ENCODE measurements at places on chromosomes 11 and 22.
A peak's percentile ranks its signal among the peaks of the same experiment; 100 is the strongest.

GRCh38 chr22:48070760-48071159 is 1308.3 kb downstream of the TBC1D22A start:
- no peak for DNase-seq

DNA sequence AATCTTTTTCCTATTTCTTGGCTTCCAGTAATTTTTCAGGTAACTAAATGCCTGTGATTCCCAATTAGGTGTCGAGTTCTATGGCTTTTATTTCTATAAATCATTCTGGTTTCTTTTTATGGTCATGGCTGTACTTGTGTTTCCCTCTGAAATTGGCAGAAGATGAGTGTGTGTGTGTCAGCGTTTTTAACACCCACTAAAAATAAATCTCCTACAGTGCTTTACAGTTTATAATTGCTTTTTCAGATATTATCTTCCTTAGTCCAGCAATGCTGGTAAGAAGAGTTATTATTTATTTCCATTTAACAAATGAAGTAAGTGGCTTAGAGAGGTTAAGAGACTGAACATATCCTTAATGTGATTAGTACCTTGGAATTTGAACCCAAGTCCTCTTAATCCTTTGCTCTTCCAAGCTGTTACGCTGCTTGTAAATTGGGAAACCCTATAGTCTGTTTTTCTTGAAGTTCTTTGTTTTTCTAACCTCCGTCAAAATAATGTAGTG is 125.2 kb downstream of the TEAD1 start:
- no peak for DNase-seq

DNA sequence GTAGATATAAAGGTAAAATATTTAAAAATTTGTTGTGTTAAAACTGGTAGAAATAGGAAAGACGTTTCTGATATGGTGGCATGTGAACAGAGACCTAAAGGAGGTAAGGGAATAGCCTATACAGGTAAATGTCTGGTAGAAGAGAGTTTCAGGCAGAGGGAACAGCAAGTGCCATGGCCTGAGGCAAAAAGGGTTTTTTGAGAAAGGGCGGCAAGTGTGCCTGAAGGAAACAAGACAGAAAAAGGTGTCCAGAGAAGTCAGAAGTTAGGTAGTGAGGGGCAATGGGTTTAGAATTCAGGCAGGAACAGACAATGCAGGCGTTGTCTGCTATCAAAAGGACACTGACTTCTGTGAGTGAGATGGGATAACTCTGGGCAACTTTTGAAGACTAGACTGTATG is 339.7 kb downstream of the DYNC2H1 start:
- no peak for DNase-seq

- DNase-seq = no peak
These were observed 11.1 kb downstream of the YAP1 start for GRCh38 chr11:102121329-102121728.

GRCh38 chr11:27022659-27023251 is 17.9 kb upstream of the BBOX1 start:
- no peak for DNase-seq

DNA sequence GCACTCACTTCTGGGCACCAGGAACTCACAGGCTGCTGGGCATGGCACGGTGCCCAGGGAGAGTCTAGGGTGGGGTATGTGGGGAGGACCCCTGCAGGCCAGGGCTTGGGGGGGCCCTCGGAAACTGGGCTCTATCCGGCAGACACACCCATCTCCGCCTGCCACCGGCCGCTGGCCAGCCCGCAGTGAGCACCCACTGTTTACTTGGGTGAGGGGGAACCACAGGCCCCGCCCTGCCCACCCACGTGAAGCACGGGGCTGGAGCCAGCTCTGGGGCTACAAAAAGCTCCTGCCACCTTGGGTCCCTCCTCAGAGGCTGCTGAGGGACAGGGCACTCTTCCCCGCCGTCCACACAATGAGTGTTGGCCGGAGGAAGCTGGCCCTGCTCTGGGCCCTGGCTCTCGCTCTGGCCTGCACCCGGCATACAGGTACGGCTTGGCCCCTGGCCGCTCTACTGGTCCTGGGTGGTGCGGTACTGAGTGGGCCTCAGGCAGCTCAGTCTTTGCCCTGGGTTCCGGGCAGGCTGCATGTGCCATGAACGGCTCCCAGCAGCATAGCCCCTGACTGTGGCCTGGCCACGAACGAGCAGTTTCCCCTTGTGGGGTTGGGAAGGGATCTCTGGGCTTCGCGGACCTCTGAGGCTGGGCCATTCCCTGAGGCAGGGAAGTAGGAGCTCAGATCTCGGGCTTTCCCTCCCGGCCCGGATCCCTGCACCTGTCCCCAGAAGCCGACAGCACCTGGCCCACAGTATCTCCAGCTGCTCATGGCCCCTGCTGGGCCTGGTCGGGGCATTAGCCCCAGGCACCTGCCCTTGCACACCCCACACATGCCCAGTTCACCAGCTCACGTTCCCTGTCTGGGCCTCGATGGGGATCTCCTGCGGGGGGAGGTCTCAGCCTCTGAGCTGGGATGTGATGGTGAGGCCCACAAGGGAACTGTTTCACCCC is at the start of gene MUC5AC:
TSS of gene MUC5AC (plus strand) at position 309 of the 947 bp plus-strand sequence. CDS start at position 356, 47 bp downstream.
- DNase-seq = no peak

- DNase-seq = no peak
These were observed 26.3 kb downstream of the SLC1A2 start for GRCh38 chr11:35393098-35393497.

- peak; percentile 7 for DNase-seq
These were observed 19.9 kb upstream of the MUC5B start for GRCh38 chr11:1202776-1203504.

DNA sequence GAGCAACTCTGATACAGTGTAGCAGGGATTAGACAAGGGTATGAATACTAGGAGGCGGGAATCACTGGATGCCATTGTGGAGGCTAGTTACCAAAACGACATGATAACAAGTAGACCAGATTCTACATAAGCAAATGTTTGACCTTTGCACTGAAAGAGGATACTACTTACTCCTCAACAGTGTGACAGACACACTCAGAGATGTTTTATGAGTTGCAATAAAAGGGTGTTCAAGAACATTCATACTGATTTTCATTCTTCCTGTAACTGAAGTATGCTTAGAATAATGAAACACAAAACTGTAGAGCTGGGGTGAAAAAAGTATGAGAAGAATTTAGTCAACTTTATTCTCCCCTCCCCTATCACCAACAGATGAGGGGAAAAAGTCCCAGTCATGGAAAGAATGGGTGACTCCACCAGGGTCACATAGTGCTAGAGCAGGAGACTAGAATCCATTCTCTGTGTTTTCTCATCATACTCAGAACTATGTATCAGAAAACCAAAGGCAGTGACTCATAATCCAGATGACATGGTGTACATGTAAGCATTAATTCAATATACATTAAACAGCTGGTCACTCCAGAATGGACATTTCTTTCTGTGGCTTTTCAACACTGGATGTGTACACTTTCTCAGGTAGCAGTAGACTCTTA is 32.8 kb downstream of the ARHGAP20 start:
- DNase-seq = no peak

DNA sequence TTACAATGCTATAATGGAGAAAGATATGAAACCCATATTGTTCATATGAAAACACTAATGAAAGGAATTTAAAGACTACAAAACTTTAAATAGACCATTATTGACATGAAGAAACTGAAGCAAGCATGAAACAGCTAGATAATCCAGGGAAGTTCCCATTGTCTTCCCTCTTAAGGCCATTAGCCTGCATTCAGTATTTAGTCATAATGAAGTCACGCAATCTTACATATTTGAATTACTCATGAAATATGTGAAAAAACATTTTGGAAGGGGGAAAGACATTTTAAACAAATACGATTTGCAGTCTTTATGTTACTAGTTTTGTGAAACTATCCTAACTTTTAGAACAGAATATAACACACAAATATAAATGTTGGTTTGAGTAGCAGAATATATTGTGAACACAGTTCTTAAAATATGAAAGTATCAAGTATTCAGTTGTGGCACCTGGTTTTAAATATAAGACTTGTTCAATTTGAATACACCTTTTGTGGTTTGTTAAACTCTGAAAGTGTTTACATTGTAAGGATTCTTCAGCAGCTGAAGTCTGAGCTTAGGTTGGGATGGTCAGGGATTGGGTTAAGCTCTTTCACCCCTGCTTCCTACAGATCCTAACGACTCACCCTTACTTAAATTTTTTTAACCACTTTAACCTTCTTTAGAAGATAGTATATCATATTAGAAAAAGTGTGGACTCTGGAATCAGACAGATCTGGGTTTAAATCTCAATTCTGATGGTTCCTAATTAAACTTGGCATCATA is 500.3 kb upstream of the TENM4 start:
- no peak for DNase-seq

DNA sequence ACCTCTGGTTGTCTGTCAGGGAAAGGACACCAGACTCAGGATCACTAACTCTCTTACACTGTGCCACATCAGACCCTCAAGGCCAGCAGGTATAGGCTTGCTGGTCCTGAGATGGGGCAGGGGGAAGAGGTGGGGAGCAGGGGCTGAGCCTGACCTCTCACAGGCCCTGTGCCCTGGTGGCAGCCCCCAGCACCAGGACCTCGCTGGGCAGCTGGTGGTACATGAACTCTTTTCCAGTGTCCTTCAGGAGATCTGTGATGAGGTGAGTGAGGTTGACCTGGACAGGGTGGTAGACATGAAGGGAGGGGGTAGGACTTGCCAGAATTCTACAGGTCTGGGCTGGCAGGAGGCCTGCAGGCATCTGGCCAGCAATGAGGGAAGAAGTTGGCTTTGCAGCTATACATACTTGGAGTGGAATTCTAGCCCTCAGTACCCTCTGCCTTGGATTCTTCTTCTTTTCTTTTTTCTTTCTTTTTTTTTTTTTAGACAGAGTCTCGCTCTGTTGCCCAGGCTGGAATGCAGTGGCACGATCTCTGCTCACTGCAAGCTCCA is 1.4 kb downstream of the NUDT22 start:
- DNase-seq = no peak

DNA sequence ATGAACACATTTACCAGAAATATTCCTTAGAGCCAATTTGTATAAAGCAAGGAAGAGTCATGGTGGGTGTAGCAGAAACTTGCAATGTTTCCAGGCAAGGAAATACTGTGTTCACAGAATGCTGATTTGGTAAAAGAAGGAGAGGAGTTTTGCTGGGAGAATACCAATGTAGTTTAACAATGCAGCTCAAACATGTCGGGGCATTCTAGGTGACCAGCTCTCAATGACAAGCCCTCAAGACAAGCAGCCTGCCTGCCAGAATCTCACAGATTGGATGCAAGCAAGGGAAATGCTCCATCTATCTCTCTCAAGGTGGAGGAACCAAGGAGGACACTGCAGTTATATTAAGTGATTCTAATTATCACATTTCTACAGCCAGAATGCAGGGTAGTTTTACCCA is 190.4 kb downstream of the MAML2 start:
- DNase-seq = no peak

DNA sequence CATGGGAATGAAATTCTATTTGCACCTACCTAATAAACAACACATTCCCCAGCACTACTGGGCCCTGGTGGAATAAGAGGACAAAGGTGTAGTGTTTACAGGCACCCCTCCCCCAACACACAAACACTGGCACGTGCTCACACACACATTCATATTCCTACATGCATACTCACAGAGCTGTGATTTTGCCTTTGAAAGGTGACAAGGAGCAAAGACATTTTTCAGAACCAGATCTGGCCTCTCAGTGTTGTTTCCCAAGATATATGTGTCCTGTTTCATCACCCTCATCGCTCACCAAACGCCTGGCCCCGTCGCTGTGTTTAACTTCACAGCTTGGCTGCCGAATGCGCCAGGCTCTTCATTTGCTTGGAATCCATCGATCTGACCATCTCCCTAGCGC is 292.6 kb downstream of the NTM start:
- no peak for DNase-seq

Data from AML-193 (cell line).